ENCODE measurements at places on chromosomes 2 and 18.
A peak's percentile ranks its signal among the peaks of the same experiment; 100 is the strongest.

DNA sequence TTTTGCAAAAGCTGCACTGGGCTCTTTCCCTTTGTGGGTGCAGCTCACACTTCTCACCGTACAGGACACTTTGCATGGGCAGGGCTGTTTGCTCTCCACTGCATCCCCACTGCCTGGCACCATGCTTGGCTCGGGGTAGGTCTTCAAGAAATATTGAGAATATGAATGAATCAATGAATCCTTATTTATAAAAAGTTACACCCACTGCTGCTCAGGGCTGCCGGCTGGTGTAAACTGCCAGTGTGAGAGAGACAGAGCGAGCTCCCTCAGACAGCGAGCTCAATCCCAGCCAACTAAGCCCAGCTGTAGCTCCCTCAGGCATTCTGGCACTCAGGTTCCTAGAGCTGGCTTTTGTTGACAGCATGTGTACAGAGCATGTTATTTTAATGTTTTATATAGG is 3.4 kb downstream of the TMEM185B start:
- DNase-seq = no peak

DNA sequence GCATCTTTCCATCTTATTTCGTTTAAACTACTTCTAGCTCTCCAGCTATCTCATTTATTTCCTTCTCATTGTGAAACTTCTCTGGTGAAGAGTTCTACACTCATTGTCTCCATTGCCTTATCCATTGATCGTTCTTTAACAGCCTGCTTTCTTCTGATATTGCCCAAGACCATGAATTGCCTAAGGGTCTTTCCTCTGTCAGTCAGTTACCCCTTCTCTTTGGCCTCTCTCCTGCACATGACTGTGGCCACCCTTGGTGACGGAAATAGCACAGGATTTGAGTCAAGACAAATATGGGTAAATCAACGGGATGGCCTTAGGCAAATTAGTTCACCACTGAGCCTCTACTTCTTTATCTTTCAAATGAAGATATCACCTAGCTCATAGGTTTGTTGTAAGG is 26.6 kb downstream of the NHEJ1 start:
- no peak for DNase-seq

DNA sequence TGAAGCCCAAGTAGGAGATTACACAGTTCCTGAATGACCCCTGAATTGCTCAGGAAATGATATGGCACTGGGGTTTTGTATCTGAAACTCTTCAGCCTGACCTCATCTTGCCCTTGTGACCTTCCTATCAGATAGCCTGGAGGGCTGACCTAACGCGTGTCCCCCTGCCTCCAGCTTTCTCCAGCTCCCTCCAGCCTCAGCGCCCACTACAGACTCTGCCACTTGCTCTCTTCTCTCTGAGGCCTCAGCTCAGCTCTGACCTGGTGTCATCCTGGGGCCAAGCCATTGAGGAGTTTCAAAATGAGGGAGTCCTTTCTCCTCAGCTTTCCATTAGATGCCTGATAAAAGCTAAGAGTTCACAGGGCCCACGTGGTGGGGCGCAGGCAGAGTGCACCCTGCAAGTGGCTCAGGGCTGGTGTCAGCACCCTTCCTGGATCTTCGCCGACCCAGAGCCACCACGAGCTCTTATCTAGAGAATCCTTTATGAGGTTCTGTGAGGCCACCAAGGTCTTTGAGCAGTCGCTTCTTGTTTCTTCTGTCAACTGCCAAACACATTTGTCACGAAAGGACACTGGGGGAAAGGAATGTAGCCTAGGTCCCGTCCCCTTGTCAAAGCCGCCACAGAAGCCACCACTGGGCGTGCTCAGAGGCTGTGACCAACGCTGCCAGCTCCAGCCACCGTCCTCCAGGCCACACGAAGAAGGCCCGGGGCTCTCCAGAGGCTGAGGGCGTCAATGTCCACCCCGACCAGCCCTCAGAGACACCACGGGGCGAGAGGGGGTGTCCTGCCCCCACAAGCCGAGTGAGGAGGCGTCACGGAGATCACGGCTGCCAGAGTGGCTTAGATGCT is 131.3 kb upstream of the GPC1 start:
- DNase-seq = no peak

DNA sequence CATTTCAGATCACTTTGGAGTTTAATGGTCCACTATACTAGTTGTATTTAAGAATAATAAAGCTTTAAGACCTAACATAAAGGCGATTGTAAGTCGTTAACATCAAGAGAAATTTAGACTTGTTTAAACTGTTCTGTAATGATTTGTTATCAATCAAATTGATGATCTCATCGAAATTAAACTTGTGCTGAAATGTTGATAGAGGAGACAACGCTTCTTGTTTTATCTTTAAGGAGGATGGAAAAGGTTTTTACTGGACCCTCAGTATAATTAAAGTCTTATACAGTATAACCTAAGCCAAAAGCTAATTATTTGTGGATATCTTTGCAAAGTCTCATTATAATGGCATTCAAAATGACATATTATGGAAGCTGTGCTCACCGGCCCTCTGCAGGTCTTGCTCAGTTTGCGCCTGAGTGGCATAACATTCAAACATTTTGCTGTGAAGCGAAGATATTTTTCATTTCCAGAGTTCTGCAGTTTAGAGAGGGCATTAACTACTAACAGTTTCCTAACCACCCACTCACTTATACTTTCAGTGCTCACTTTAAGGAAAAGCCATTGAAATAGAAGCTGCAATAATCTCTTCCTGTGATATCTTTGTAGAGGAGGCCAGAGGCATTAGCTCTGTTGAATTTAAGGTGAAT is 1.4 kb upstream of the SERTAD2 start:
- DNase-seq = no peak

DNA sequence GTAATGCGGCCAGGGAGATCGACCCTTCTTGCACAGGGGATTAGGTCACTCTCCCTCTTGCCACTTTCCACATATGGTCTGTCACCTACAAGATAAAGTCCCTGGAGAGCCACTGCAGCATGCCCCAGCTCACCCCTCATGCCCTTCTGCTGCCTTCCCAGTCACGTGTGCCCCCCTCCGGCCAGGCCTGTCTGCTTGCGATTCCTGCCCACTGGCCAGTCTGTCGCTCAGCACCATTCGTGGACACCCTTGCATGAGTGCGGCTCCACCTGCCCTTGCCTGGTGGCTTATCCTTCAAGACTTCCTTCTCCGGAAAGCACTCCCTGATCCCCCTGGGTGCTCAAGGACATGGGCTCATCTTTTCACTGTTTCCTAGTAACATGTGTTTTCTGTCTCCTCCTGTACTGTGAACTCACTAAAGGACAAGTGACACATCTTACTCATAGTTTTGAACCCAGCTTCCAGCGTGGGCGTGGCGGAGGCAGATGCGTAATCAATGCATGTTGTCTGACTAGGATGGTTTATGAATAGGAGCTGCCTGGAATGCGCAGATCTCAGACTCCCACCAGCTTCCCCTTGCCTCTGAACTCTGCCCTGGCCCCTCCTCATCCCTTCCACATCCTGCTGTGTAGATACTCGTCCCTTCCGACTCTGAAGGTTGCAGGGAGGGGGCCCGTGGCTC is 7.8 kb upstream of the NT5DC4 start:
- DNase-seq = no peak

GRCh38 chr2:239339726-239340601 is 60.9 kb downstream of the HDAC4 start:
- DNase-seq = no peak

DNA sequence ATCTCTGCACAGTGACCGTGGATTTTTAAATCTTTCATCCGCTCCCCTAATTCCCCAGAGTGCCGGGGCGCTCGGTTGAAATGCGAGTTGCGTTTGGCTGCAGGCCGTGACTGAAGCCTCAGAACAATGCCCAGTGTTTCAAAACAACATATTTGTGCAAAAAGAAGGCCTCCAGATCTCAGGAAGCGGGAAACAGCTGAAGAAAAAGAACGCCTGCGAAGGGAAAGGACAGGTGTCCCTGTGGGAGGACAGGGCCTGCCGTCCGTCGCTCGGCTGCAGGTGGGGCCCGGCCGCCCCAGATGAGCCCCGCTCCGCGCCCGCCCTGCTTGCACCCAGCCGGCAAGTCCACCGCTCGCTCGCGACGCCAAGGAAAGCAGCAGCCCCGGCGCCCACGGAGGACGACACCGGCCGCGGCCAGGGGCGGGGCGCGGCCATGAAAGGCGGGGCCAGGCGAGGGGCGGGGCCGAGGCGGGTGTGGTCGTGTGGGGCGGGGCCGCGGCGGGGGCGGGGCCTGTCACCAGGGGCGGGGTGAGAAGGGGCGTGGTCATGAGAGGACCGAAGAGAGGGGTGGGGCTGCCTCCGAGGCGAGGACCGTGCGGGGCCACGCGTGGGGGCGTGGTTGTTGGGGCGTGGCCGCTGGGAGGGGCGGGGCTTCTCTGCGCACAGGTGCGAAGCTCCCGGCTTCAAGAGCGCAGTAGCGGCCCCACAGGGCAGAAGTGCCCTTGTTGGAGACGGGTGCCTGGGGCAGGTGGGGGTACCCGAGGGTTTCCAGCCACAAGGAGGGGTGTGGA is 17.6 kb upstream of the BOK start:
- peak; percentile 51 for DNase-seq

GRCh38 chr2:128726236-128726635 is 407.6 kb upstream of the HS6ST1 start:
- no peak for DNase-seq

DNA sequence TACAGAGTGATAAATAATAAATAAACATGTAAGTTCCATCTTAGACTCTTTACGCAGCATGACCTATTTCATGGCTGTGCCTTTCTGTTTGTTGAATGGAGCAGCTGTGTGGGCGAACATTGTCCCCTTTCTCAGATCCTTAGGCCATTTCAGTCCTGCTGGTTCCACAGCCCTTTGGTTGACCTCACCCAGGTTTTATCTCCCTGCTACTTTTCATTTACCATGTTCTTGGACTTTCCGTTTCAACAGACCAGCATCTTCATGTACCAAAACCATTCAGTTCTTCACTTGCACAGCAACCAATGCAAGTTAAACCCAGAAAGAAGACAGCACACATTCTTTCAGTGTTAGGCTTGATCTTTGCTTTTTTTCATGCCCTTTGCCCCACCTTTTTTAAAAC is 83.8 kb downstream of the XRCC5 start:
- DNase-seq = no peak

- DNase-seq = peak; percentile 20
Observed at GRCh38 chr2:182649316-182649715, 66.7 kb upstream of the DNAJC10 start.

GRCh38 chr2:12097859-12098258 is 351.4 kb downstream of the LPIN1 start:
- DNase-seq = no peak

DNA sequence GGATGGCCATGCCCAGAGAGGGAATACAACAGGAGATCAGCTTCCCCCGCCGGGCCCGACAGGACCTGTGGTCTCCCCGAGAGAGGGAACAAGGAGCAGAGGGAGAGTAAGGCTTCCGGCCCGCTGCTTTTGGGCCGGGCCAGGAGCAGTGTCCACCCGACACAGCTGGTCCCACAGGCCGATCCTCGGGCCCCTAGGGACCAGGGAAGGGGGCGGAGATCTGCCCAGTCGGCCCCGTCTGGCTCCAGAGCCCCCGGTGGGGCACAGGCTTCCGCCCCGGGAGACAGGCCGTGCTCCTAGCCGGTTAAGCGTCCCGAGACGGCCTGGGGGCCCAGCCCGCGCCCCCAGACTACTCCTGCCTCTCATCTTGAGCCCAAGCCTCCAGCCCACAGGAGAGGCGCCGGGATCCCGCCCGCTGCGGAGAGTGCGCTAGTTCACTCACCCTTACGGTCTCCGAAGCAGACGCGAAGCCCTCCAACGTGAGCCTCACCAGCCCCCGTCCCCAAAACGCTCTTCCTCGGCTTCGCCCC is at the start of gene MCFD2:
Gene MCFD2, minus strand, starts transcription at position 526 of the 530 bp plus-strand sequence. CDS start 6,635 bp downstream, outside the sequence.
- DNase-seq = no peak

GRCh38 chr2:7280790-7281189 is 363.6 kb downstream of the RNF144A start:
- no peak for DNase-seq

DNA sequence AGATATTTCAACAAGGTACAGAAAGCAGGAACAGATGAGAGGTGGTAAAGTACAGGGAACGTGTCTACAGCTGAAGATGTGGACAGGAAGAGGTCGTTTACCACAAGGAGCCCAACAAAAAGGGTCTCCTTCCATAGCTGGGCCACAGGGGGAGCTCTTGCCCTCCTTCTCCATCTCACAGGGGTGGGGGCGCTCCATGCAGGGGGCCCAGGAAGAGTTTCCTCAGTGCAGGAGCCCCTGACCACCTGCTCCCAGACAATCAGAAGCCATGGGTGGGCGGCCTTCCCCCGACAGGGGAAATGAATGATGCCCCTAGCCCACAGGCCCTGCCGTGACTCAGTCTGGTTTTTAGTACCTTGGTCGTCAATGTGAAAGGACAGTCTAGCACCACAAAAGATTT is 163.6 kb upstream of the ZNF516 start:
- no peak for DNase-seq

- DNase-seq = no peak
Observed at GRCh38 chr18:23910032-23910431, 104.5 kb upstream of the TTC39C start.

DNA sequence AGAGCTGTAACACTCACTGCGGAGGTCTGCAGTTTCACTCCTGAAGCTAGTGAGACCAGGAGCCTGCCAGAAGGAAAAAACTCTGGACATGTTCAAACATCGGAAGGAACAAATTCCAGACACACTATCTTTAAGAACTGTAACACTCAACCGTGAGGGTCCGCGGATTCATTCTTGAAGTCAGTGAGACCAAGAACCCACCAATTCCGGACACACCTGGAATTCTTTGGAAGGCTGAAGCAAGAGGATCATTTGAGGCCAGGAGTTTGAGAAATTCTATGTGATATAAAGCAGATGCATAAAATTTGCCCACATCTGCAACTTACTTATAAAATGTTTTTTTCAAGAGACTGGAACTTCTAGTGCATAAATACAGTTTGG is 43.5 kb upstream of the ITSN2 start:
- DNase-seq = no peak

GRCh38 chr2:62501794-62502500 is 4.0 kb downstream of the TMEM17 start:
- DNase-seq = no peak

GRCh38 chr2:240557808-240558207 is at the start of gene ANKMY1:
ANKMY1 (minus strand) TSS chr2:240557988; CDS start chr2:240557335, 653 bp downstream.
- no peak for DNase-seq

DNA sequence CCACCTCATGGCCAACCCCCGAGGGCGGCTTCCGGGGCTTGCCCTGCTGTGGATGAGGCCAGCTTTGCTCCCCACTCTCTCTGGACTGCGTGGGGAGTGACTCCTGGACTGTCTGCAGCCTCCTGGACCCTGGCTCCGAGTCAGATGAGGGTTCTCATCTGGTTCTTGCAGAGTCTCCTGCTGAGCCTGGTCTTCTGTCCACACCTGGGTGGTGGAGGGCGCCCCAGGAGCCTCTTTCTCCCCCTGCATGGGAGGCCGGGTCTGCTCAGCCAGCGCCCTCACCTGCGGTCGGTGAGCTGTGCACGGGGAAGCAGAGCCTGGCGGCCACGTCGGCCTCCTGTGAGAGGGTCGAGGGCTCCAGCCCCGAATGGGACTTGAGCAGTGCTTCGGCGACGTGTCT is 78.3 kb downstream of the RTP5 start:
- no peak for DNase-seq

DNA sequence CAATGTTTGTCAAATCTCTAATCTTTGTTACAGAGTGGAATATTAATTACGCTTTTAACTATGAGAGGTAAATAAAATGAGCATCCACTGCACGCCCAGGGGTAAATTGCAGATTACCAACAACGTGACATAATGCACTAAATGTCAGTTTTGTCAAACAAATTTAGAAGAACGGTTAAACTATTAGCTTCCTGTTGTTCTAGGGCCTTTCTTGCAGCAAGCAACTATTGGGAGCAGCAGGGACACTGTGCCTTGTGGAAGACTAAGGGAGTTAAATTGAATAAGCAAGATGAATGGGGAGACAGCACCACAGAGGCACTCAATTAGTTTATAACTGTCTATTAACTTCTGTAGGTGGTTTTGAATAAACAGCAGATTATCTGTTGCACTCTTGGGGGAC is 391.0 kb upstream of the RAB12 start:
- no peak for DNase-seq

All from globus pallidus (tissue), 1 donor.